ENCODE measurements at places on chromosomes 11 and 22. TPM values are rescaled to one million over a fixed set of nuclear protein-coding genes. Genes with fewer than 3 reads are reported as not detected.

- no peak for DNase-seq
These were observed 2.7 kb downstream of the CADM1 start for GRCh38 chr11:115501502-115501892.

GRCh38 chr22:20763630-20764470, 10.1 kb upstream of the SERPIND1 start:
- DNase-seq, result no peak

Gene OR6T1
- not detected for total RNA-seq

Gene RIMBP3B
- 0.05 TPM for total RNA-seq

Data from left ventricle myocardium superior (tissue), 1 donor.